ENCODE measurements at places on chromosomes 1 and 21.

GRCh38 chr1:103561643-103562395 is 9.6 kb upstream of the AMY2B start:
- DNase-seq, result no peak

GRCh38 chr1:29380532-29380931 is 144.2 kb downstream of the PTPRU start:
- DNase-seq, result no peak

- DNase-seq, result no peak
Measured at GRCh38 chr1:54567961-54568360, 19.9 kb downstream of the ACOT11 start.

DNA sequence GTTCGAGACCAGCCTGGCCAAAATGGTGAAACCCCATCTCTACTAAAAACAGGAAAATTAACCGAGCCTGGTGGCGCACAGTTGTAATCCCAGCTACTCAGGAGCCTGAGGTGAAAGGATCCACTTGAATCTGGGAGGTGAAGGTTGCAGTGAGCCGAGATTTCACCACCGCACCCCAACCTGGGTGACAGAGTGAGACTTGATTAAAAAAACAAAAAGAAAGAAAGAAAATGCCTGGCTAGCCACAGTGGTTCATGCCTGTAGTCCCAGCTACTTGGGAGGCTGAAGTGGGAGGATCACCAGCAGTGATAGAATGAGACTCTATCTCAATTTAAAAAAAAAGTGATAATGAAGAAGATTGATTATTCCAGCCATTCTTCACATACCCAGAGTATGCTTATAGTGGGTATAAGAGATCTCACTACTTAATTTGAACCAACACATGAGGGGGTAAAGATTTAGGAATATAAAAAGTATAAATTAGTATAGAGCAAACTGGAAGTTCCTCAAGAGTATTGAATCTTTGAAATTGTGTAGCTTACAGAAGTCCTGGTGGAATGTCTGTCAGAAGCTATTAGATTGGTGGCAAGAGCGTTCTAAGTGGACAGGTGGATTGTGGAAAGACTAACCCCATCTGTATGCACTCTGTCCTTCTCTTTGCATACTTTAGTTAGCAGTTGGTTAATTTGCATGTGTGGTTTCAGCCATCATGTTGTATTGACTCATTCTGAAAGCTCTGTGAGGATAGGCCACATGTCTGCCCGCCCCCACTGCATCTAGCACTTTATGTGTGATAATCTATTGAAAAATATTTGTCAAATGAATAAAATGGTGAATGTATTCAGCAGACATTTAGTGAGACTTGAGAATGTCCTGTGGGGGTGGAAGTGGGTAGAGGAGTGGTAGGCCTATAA is 25.0 kb downstream of the RLF start:
- DNase-seq, result peak; percentile 58

GRCh38 chr1:190908691-190909090 is 431.0 kb upstream of the BRINP3 start:
- DNase-seq, result no peak

DNA sequence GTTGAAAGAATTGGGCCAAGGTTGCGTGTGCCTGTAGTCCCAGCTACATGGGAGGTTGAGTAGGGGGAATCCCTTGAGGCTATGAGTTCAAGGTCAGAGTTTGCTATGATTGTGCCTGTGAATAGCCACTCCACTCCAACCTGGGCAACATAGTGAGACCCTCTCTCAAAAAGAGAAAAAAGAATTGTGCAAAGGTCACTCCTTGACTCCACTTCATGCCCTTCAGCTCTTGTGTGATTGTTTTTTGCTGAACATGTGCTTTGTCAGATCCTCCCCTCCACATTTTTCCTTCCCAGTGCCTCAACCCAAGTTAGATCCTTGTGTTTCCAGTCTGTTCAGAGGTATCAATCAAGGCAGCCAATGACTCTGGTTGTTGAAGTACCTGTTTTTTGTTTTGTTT is 8.5 kb downstream of the TXNIP start:
- no peak for DNase-seq

GRCh38 chr1:201320168-201320788 is 37.0 kb downstream of the PKP1 start:
- no peak for DNase-seq

GRCh38 chr1:153566414-153567371 is 1.0 kb upstream of the S100A2 start:
- peak; percentile 86 for DNase-seq

GRCh38 chr1:212944229-212944901 is 6.0 kb upstream of the VASH2 start:
- DNase-seq, result no peak

DNA sequence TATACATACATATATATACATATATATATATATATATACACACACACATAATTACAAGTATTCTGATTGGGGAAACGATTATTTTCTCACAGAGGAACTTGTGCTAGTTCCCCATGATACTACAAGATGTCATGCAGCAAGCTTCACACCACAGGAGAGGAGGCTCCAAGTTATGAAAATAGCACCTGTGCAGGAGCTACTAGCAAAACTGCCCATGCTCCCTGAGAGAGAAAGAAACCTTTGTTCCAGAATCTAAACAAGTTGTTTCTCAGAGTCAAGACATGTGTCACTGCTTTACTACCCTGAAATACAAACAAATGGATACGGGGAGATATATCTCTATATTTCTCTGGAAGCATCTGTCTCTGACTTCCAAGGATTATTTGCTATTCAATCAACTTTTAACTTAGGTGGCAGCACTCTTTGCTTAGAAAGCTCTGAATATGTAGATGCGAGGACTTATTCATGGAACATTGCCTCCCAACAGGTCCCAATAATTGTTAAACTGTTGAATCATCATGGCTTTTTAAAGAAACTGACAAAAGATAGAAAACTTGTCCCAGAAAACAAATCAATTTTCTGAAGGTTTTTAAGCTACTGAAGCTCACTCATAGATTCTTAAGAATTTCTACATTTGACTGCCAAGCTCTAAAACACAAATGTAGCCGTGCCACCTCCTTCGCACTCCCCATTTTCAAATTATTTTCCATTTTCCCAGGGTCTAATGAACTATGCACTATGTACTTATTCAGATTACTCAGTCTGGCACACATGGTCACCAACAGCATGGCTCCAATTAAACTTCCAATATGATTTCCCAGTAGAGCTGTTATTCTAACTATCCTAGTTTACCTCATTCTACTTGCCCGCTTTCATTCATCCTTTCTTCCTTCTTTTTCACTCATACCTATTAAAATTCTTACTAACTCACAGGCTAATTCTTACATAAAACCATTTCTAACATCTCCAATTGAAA is 929.1 kb downstream of the LTN1 start:
- no peak for DNase-seq

DNA sequence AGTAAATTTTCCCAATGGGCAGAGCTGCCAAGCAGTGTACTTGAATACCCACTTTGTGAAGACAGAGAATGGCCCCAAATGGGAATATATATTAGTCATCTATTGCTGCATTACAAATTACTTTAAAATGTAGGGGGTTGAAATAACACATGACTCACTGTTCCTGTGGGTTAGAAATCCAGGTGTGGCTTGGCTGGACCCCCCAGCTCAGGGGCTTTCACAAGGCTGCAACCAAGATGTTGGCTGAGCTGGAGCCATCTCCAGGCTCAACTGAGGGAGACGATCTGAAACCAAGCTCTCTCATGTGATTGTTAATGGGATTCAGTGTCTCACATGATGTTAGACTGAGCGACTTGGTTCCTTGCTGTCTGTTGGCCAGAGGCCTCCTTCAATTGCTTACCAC is 33.4 kb upstream of the ARHGAP29 start:
- no peak for DNase-seq

- no peak for DNase-seq
Measured at GRCh38 chr1:89576013-89576412, 51.4 kb downstream of the LRRC8B start.

DNA sequence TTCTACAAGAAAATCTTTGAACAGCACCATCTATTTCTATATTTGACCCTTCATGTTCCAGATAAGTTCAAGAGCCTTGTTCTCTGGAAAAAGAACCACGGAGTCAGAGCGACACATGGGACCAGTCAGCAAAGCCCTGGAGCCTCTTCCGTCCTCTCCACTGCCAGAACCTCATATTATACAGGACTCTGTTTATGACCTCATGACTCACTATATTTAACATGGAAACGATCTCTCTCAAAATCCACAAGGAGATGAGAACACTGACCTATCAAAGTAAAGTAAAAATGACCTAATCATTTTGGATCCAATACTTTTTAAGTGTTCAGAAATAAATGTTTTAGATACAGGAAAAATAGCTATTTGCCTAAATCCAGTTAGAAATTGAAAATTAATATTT is 124.6 kb upstream of the KRTAP19-8 start:
- no peak for DNase-seq

GRCh38 chr1:71428029-71428428 is 347.2 kb upstream of the ZRANB2 start:
- DNase-seq, result no peak

GRCh38 chr1:199247891-199248290 is 609.1 kb downstream of the PTPRC start:
- DNase-seq, result no peak

DNA sequence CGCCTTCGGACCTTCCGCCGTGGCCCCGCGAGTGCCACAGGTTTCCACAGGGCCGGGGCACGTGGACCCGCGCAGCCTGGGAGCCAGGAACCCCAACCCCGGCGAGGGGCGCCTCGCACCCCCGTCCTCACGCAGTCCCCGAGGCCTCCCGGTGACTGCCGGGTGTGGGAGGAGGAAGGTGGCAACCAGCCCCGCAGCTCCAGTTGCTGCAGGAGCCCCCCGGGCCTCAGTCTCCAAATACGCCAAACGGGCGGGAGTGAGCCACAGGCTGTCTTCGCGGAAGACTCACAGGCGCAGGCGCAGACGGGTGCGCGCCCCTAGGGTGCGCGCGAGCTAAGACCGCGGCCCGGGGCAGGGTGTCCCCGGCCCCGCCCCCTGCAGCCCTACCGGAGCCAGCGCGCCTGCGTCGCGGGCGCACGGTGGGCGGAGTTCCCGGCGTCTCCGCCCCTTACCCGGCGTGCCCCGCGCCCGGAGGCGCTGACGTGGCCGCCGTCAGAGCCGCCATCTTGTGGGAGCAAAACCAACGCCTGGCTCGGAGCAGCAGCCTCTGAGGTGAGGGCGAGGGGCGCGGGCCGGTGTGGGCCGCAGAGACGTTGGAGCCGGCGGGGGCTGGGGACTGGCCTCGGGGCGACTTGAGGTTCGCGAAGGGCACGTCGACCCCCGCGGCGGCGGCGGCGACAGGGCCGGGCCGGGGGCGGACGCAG is at the start of gene ARF1:
ARF1 (plus strand) TSS at position 495 of the 704 bp plus-strand sequence. CDS start 14,407 bp downstream, outside the sequence.
- peak; percentile 92 for DNase-seq

DNA sequence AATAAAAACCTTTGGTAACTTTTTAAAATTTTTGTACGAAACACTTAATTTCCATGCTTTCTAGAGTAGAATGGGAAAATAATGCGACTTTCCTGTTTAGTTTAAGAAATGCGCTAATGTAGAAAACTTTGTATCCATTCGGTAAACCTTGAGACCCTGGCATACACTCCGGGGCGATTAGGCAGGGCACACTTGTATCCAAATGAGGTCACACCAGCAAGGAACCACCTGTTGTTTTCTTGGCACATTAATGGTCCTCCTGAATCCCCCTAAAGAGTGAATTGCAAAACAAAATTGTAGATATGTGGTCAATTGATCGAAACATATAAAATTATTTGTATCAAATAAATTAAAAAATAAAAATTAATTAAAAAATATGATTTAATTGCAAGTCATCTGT is 25.2 kb downstream of the CHODL start:
- DNase-seq, result no peak
